ENCODE measurements at places on chromosomes 16 and 17. TPM values are rescaled to one million over a fixed set of nuclear protein-coding genes. Genes with fewer than 3 reads are reported as not detected.

DNA sequence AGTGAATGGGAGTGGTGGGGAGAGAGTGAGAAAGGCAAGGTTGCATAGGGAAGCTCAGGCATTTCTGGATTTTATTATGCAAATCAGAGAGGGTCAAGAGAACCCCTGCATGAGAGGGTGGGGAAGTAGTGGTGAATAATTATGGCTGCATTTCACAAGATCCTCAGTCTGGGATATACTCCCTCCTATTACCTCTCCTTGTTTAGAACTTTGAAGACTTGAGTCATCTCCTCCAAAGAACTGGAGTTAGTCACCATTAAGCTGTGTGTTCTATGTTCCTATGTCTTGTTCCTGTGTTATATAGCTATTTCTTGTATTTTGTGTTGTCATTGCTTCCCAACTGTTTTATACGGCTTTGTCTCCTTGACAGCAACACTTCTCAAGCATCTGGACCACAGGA lies 18.4 kb downstream of the SOX9 start:
- DNase-seq = no peak

- peak; percentile 32 for DNase-seq
Measured at GRCh38 chr16:88812513-88813268, 963 bp upstream of the APRT start.

- no peak for DNase-seq
Measured at GRCh38 chr17:71330099-71330375, 790.8 kb upstream of the SOX9 start.

DNA sequence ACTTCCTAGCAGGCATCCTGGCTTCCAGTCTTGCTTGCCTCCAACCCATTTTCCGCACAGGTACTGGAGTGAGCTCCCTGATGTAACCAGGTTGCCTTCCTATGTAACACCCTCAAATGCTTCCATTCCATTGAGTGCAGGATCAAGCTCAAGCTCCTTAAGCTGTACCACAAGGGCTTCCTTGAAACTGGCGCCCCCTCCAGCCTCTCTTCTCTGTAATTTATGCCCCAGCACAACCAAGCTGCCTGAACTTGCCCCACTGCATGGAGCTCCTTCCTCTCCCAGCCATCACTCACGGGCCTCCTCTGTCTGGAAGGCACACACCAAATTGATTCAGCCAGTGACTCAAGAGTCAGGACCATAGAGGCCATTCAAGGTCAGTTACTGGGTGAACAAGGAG lies 234.8 kb upstream of the RPL38 start:
- no peak for DNase-seq

- no peak for DNase-seq
Measured at GRCh38 chr16:4803401-4803844, 990 bp upstream of the ROGDI start.

GRCh38 chr16:52184336-52184735 lies 362.6 kb downstream of the TOX3 start:
- DNase-seq = no peak

DNA sequence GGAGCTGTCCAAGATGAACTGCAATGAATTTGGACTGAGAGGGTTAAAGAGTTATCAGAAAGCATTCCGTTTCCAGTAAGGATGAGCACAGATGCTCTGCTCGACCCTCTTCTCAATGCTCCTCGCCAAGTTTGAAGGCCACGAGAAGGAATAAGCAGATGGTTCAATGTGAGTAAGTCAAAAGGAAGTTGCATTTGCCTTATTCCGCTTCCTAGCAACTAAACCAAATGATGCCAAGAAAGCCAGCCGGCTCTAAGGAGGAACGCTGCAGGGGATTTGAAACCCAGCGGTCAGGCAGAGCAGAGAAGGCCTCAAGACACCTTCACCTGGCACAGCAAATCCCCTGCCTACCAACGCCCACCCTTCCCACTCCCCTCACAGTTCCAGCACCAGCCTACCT lies 52.1 kb upstream of the CNEP1R1 start:
- no peak for DNase-seq

DNA sequence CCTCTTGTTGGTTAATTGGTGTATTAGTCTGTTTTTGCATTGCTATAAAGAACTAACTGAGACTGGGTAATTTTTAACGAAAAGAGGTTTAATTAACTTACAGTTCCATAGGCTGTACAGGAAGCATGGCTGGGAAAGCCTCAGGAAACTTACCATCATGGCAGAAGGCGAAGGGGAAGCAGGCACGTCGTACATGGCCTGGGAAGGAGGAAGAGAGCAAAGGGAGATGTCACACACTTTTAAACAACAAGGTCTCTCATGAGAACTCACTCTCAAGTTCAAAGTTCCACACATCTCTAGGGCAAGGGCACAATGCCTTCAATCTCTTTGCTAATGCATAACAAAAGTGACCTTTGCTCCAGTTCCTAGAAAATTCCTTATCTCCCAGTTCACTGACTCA lies 125.0 kb upstream of the IRX5 start:
- DNase-seq = no peak

DNA sequence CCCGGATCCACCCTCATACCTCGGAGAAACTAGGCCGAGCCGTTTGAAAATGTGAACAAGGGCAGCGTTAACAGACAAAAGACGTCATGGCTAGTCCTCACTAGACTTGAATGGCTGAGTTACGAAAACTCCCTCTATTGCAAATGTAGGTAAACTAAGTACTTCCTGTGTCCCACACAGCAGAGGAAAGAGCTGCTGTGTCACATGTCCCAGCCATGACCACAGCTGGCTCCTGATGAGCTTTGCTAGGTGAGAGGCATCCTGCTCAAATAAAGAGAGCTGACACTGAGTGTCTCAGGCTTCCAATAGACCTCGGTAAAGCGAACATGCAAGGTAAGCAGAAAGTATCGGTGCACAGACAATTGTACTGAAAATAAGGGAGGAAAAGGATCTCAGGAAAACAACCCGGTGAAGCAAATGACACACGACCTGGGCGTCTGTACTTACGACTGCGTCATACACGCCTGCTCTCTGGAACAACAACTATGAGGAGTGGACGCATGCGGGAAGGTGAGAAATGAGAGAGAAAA lies 26.0 kb downstream of the TMEM204 start:
- no peak for DNase-seq

GRCh38 chr17:77465358-77466041 lies 324.7 kb downstream of the SEC14L1 start:
- DNase-seq = peak; percentile 48

- DNase-seq = no peak
Measured at GRCh38 chr16:1259760-1260068, 3.8 kb downstream of the TPSD1 start.

DNA sequence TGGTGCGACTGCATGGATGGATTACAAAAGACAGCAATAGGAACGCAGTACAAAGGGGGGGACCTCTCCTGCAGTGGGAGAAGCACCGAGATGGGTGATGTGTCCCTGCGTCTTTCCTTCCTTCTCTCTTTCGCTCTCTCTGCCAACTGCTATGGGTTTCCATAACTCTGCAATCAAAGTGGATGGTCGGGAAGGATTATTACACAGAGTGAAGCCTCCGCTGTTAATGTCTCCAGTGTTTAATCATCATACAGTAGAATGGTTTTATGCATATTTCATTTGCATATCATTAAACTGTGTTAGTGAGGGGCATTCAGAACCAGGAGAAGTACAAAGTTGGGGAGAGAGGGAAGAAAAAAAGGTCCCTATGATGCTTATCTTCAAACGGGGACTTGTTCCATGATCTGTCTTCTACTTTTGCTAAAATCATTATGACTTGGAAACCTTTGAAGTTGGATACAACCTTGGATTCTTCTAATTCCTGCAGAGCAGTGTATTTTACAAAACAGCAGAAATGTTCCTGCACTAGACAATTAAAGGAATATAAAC lies 255.9 kb upstream of the PMFBP1 start:
- no peak for DNase-seq

DNA sequence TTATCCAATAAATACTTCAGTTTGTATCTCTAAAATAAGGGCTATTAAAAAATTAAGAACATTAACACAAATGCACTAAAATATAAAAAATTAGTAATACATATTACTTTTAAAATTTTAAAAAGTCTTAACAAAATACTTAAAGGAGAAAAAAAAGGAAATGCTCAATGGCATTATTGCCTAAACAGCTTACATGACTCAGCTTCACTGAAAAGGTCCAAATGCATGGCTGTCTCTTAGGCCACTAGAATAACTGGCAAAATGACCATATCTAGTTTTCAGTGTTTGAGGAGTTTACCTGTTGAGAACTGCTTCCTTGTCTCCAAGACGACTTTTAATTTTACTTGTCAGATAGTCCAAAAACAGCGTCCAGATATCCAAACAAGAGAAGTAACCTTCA lies 66.0 kb downstream of the XPO6 start:
- no peak for DNase-seq

- no peak for DNase-seq
Measured at GRCh38 chr16:52781005-52781630, 234.2 kb upstream of the TOX3 start.

- no peak for DNase-seq
Measured at GRCh38 chr16:10282367-10282766, 100.1 kb upstream of the GRIN2A start.

DNA sequence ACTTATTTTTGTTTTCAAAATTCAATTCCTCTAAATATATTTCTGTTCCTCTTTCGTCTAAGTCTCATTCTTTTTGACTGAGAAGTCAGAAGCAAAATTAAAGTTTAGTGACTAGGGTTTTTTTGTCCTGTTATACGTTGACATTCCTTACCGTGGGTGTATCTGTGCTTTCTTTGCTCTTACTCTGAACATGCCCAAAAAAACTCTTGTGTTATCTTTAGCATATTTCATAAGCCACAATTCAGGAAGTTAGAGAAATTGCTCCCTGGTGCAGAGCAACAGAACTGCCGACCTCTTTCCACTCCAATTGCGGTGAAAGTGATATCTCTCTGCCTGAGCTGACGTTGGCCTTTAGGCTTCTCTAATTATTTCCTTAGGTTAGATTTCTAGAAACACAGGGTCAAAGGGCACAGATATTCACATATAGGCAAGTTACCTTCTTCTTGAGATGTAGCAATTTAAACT lies 65.7 kb downstream of the CENPV start:
- no peak for DNase-seq

DNA sequence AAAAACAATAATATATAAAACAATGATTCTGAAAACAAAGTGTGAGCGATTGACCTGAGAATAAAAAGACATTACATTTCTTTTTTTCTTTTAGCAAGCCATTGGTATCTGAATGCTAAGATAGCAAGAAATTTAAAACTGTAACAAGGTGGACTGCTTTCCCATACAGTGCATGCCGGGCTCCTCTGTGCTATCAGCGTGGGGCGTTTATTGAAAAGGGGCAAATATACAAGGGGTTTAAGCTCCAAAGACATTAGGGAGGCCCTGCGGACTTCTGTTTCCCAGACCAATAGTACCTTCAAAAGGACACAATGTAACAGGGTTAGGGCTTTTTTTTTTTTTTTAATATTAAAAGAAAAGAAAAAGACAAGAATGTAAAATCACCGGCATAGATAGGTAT lies 261.3 kb downstream of the ZFHX3 start:
- DNase-seq = no peak

- peak; percentile 85 for DNase-seq
Measured at GRCh38 chr17:70636517-70637133, 467.3 kb downstream of the KCNJ2 start.

DNA sequence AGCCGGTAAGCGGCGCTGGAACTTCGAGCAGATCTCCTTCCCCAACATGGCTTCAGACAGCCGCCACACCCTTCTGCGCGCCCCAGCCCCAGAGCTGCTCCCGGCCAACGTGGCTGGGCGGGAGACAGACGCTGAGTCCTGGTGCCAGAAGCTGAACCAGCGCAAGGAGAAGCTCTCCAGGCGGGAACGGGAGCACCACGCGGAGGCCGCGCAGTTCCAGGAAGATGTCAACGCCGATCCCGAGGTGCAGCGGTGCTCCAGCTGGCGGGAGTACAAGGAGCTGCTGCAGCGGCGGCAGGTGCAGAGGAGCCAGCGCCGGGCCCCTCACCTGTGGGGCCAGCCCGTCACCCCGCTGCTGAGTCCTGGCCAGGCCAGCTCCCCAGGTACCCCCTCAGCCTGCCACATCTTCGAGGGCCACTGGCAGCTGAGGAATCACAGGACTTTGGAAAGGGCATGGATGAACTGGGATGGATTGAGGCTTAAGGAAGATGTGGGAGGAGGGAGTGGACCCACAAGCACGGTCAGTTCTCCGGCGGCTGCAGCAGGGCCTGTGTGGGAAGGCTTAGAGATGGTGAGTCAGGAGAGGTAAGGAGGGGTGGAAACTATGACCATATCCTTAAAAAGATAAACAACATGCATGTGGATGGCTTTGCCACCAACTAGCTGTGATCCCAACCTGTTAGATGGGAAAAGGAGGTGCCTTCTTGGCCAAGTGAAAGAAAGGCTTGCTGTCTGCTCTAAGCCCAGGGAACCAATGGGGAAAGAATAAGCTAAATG lies 3.4 kb upstream of the LLGL2 start:
- no peak for DNase-seq

GRCh38 chr16:85379041-85380001 lies 233.8 kb upstream of the GSE1 start:
- no peak for DNase-seq

GRCh38 chr16:303760-304505 lies 21.0 kb downstream of the PDIA2 start:
- peak; percentile 13 for DNase-seq

DNA sequence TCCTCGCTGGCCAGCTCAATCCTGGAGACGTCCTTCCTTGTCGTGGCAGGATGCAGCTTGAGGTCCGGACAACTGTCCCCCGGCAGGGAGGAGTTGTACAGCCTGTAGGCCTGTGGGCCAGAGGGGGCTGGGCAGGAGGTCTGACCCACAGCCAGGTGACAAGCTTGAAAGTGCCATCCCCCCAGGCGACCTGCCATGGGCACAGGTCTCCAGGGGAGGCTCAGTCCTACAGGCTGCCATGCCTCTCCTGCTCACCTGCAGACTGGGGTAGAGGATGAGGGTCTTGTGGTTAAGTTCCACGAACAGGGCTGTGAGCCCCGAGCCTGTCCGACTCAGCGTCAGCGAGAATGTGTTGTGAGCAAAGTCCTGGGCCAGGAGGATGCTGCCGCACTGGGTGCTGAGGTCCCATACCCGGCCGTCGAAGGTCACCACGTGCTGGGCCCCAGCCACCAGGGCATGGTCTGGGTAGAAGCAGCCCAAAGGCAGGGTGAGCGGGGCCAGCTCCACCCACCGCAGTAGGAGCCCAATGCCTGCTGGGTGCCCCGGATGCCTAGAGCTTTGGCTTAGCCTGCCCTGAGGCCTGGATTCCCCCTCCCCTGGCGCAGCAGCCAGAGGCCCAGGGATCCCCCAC lies 39.8 kb downstream of the RMI2 start:
- DNase-seq = no peak

GRCh38 chr16:495127-495748 lies 32.3 kb upstream of the CAPN15 start:
- DNase-seq = peak; percentile 71

GRCh38 chr16:89290472-89290871 lies 73.0 kb downstream of the ZNF778 start:
- DNase-seq = no peak

- no peak for DNase-seq
Measured at GRCh38 chr17:3798273-3799180, 2.5 kb downstream of the ITGAE start.

GRCh38 chr16:26111900-26112299 lies 420.1 kb downstream of the HS3ST4 start:
- peak; percentile 42 for DNase-seq

GRCh38 chr17:16407911-16408588 lies 7.3 kb upstream of the TRPV2 start:
- peak; percentile 72 for DNase-seq

Gene C17orf78
- total RNA-seq = not detected

Gene LYRM1
- total RNA-seq = 29.0 TPM

Gene FSCN2
- total RNA-seq = not detected

Gene MT1X
- total RNA-seq = 17.8 TPM

Gene NIP7
- total RNA-seq = 22.8 TPM

Gene PIPOX
- total RNA-seq = not detected

Gene SLC5A11
- 0.05 TPM for total RNA-seq

Gene TBC1D3E
- not detected for total RNA-seq

Gene DPEP3
- total RNA-seq = not detected

Gene CCDC154
- 0.40 TPM for total RNA-seq

Gene TNFRSF17
- not detected for total RNA-seq

Gene SPIRE2
- total RNA-seq = 19.6 TPM

Data from SK-MEL-5 (cell line).